Activated CD8-positive, alpha-beta memory T cell treated with anti-CD3 and anti-CD28 coated beads for 1 hour (primary cell): ENCODE measurements at places on chromosomes 3 and 15.

DNA sequence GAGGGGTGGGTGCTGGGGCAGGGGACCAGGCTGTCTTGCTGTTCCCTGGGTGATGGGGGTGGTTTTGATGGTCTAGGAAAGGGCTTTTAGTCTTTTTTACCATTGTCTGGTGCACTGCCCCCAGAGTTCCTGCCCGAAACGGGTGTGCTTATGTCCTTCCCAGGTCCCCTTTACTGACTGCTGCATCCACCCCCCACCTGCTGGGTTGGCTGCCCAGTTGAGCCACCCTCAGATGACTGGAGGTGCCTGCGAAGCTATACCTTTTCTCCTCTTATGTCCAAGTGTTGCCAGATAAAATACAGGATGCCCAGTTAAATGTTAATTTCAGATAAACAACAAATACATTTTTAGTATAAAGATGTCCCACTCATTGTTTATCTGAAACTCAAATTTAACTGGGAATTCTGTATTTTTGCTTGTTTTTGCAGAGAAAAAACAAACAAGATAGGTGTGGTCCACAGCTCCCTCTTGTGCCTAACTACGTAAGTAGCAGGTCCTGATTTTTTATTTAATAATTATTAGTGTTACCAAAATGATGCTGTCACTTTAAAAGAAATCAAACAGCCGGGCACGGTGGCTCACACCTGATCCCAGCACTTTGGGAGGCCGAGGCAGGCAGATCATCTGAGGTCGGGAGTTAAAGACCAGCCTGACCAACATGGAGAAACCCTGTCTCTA lies 6.1 kb upstream of the RPP14 start:
- DNase-seq, result no peak

GRCh38 chr3:169237201-169237600 lies 426.3 kb downstream of the MECOM start:
- DNase-seq, result no peak

- DNase-seq, result no peak
These were observed 6.5 kb downstream of the RPS17 start for GRCh38 chr15:82533801-82534200.

DNA sequence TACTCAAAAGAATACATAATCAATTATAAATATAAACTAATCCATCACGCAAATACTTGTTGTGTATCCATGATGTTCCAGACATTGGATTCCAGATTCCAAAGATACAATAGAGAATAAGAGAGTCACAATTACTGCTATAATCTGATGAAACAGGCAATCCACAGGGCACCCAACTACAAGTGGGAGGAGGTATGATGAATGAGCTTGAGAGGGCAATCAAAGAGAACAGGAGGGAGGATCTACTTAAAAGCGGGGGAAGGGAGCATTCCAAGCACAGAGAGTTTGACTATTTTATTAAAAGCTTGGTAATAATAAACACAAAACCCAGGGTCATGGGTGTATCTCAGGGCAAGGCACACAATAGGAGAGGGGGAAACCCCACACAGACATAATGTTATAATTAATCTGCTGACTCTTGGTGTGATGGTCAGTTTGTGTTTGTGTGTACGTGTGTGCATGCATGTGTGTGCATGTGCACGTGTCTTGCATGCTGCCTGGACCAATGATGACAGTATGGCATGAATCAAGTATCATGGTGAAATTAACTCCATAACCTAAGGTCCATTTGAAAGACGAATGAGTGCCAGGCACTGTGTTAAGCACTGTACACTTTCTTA lies 325.4 kb upstream of the WNT5A start:
- DNase-seq, result no peak

- DNase-seq, result no peak
These were observed 844.9 kb upstream of the ALCAM start for GRCh38 chr3:104521606-104522336.

DNA sequence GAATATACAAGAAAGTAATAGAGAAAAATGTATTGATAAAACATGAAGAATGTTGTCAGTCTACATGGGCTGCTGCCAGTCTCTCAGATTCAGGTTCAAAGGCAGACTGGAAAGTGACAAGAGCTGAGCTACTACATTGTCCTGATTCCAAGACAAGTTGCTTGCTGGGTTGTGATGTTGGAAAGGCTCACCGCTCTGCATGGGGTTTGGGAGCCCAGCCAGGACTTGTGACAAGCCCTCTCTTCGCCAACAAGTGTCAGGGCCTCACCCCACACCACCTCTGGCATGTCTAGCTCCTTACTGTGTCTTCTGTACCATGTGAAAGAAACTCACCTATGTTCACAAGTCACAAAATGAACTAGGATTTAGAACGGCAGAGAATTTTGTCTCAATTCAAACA lies 43.0 kb upstream of the SH3GL3 start:
- no peak for DNase-seq

DNA sequence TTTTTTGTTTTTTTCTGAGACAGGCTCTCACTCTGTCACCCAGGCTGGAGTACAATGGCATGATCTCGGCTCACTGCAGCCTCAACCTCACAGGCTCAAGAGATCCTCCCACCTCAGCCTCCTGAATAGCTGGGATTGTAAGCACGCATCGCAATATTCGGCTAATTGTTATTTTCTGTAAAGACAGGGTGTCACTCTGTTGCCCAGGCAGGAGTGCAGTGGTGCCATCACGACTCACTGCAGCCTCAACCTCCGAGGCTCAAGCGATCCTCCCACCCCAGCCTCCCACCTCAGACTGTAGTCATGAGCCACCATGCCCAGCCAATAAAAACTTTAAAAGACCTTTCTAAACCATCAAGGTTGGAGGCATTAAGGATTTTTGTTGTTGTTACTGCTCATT lies 57.4 kb upstream of the TFRC start:
- DNase-seq, result no peak

- DNase-seq, result no peak
These were observed 118.1 kb downstream of the CLSTN2 start for GRCh38 chr3:140052771-140053702.

DNA sequence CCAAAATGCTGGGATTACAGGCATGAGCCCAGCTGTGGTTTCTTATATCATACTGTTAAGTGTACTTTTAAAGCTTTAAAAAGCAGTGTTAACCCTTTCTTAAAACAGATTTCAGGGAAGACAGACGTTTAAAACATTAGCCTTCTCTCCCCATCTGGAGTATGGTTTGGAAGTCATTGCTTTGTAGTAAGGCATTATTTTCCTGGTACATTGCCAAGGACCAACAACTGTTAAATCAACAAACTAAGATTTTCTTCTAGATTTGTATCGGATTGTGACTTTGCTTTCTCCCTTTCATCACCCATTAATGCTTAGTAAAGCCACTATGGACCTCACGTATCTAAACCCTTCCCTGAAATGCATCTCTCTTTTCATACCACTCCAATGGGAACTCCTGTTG lies 50.5 kb downstream of the UBE2E1 start:
- DNase-seq, result no peak

- DNase-seq, result no peak
These were observed 140.7 kb downstream of the IGF1R start for GRCh38 chr15:98789020-98789419.

GRCh38 chr3:71441925-71442651 lies 141.4 kb downstream of the FOXP1 start:
- no peak for DNase-seq

DNA sequence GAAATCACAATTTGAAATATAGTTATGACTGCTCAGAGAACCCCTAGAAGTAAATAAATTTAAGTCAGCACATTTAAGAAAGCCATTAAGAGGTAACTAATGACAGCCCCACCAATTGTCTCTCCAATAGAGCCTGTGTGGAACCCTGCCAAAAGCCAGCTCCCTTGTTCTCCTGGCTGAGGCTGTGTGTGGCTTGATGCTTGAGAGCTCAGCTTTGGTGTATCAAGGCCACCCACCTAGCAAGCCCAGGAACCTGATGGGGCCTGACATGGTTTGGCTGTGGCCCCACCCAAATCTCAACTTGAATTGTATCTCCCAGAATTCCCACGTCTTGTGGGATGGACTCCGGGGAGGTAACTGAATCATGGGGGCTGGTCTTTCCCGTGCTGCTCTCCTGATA lies 106.9 kb downstream of the LRRN1 start:
- no peak for DNase-seq

- DNase-seq, result no peak
These were observed 1.2 kb downstream of the BTLA start for GRCh38 chr3:112497897-112498548.

DNA sequence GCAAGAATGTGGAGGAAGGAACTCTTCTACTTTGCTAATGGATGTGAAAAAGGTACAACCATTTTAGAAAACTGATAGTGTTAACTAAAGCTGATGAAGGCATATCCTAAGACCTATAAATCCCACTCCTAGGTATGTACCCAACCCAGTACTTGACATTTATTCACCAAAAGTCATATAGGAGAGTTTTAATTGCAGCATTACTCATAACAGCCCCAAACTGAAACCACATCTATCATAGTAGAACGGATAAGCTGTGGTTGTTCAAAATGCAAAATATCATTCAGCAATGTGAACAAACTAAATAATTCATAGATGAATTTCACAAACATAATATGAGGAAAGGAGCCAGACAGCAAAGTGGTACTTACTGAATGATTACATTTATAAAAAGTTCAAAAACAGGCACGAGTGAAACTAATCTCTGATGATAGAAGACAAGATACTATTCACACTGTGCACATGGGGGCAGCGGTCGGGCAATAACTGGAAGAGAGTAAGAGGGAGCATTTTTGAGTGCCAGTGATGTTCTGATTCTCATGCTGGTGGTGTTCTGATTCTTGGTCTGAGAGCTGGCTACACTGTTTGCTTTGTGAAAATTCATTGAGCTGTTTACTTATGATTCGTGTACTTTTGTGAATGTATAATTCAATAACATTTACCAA lies 34.3 kb downstream of the GOLIM4 start:
- DNase-seq, result no peak

DNA sequence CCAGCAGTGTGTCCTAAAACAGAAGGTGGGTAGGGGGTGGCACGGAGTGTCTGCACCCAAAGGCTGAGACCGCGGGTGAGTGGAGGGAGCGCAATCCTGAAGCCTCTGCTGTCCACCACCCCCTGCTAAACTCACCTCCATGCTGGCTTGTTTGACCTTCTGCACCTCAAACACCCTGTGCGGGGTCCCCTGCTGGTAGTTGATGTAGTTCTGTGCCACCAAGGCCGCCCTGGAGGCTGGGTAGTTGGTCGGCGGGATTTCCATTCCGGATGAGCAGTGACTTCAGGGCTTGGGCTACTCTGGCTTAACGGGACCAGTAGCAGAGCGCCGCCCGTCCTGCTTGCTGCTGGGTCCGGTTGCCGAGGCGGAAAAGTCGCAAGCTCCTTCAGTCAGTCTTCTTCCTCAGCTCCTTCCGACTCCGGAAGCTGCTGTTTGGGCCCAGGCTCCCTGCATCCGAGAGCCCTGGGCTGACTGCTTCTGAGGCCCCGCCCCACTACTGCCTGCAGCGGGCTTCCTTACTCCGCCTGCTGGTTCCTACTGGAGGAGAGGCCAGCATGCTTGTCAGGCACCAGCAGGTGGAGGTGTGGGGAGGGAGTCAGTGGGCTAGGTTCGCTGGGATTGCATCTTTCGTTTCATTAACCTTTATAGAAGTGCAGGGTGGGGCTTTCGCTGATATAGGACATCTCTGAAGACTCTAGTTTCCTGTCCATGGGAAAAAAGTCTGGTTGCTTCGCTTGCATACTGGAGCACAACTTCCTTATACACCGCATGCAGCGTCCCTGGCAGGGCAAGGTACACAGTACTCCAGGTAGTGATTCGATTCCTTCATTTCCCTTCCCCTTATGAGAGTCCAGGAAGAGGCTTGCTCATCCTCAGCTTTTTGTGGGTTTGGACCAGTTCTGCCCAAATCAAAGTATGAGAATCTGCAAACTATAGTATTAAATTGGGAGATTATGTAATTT lies at the start of gene LXN:
LXN (minus strand) TSS at position 434 of the 962 bp plus-strand sequence; CDS start at position 264, 170 bp downstream.
- peak; percentile 48 for DNase-seq

DNA sequence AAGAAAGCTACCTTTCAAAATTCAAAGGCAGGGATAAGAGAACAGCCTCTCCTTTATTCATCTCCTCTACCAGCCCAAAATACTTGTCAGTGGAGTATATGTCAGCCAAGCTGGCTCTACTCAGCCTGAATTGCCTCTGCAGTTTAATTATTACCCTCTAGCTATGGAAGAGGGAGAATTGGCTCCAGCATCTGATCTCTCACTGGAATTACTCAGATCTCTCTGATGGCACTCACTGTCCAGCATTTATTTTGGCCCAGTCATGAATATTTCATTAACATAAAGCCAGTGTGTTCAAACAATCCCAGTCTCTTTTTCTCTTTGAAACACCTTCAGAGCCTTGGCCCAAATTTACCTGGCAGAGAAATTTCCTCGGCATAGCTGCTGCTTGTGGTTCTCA lies 58.6 kb upstream of the TMEM108 start:
- no peak for DNase-seq

DNA sequence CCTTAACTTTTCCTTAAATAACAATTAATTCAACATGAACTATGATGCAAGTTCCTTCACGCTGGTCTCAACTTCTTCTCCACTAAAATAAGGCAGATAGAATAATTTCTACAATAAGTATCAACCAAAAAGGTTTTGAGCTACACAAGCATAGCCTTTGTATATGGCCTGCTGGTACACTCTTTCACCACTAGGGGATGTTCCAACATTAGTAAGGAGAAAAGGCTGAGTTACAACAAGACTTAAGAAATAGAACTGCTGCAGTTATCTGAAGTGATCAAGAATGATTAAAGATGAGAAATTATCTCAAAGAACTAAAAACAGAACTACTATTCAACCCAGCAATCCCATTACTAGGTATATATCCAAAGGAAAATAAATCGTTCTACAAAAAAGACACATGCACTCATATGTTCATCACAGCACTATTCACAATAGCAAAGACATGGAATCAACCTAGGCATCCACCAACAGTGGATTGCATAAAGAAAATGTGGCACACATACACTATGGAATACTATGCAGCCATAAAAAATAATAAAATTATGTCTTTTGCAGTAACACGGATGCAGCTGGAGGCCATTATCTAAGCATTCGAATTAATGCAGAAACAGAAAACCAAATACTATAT lies 14.4 kb downstream of the ATP13A3 start:
- DNase-seq, result no peak

DNA sequence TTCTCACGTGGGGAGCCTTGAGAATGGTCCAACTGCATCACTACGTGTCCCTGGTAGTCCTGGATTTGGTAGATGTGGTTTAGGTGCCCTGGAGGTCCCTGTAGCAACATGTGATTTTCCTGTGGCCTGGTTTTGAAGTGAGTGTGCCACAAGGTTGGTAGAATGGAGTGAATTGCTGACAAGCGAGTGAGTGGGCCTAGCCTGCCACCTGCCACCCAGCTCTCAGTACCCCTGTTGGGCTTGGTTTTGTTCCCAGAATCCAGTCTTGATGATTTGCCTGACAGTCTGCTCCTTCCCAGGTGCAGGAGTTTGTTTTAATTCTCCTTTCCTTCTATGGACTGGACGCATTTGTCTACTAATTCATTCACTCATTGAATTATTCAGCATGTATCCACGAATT lies 19.4 kb downstream of the RPLP1 start:
- no peak for DNase-seq

DNA sequence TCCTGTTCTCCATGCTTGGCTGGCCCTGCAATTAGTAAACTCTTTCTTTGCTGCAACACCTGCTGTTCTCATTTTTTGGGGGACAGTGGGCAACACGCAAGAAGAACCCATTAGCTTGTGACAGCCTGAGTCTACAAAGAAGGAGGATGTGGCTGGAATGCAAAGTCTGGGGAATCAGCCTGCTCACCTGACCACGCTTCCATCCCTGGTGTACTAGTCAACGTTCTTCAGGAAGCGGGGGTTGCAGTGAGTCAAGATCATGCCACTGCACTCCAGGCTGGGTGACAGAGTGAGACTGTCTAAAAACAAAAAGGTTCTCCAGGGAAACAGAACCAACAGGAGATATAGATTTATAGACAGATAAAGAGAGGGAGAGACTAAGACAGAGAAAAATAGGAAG lies 27.7 kb upstream of the KBTBD12 start:
- no peak for DNase-seq
